ENCODE measurements at places on chromosomes 12 and 14.

- no peak for DNase-seq
These were observed 242.7 kb downstream of the VRK1 start for GRCh38 chr14:97039717-97040363.

- no peak for DNase-seq
These were observed 30.8 kb upstream of the LRP1-AS start for GRCh38 chr12:57178213-57178612.

DNA sequence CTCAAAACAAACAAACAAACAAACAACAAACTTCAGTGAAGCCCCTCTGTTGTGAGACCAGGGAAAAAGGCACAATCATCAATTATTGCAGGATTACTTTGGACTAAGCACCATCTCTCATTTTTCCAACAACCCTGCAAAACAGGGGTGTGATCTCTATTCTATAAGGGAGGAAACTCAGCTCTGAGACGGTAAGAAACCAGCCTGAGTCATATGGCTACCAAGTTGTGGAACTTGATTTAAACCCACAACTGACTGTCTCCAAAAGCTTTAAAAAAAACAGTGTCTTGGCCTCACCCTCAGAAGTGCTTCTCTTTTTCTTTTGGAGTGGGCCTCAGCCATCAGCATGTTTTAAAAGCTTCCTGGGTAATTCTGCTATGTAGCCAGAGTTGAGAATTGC lies 49.8 kb downstream of the RIN3 start:
- no peak for DNase-seq

DNA sequence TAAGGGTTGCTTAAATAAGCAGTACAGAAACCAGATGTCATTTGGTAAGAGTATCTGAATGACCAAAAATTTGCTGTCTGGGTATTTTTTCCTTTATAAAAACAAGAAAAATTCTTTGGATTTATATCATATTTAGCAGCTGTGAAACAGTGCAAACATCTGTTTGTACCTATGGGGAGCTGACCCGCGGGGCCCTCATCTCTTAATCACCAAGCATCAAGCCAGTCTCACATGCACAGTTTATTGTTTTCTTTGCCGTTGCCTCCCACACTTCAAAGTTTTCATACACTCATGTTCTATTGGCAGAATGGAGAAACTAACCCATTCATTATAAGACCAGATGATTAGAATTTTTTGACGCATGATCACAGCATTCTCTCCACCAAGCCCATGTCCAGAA lies 142.2 kb downstream of the BMP4 start:
- no peak for DNase-seq

- no peak for DNase-seq
These were observed 62.7 kb downstream of the RCOR1 start for GRCh38 chr14:102655137-102655536.

- DNase-seq = no peak
These were observed 678.2 kb downstream of the NRXN3 start for GRCh38 chr14:78848234-78848820.

GRCh38 chr12:102024765-102025164 lies 37.0 kb downstream of the WASHC3 start:
- DNase-seq = no peak

DNA sequence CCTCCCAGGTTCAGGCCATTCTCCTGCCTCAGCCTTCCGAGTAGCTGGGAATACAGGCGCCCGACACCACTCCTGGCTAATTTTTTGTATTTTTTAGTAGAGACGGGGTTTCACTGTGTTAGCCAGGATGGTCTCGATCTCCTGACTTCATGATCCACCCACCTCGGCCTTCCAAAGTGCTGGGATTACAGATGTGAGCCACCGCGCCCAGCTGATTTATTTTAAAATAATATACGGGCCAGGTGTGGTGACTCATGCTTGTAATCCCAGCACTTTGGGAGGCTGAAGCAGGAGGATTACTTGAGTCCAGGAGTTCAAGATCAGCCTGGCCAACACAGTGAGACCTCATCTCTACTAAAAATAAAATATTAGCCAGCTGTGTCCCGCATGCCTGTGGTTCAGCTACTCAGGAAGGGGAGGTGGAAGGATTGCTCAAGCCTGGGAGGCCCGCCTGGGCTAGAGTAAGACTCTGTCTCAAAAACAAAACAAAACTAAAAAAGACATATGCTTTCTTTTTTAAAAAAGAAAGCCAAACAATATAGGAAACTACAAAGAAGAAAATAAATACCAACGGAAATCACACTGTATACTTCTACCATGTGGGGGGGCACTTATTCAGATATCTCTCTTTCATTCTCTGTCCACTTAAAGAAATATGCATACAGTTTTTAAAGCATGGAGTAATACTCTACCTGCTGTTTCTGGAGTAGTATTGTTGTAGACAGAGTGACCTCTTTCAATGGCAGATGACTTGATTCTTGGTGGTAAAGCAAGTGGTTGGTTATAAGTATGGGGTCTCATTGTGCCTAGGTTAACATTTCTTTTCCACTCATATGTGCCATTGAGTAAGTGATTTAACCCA lies 930 bp upstream of the MIA2 start:
- no peak for DNase-seq

- no peak for DNase-seq
These were observed 2.1 kb downstream of the RPS29 start for GRCh38 chr14:49584058-49584457.

DNA sequence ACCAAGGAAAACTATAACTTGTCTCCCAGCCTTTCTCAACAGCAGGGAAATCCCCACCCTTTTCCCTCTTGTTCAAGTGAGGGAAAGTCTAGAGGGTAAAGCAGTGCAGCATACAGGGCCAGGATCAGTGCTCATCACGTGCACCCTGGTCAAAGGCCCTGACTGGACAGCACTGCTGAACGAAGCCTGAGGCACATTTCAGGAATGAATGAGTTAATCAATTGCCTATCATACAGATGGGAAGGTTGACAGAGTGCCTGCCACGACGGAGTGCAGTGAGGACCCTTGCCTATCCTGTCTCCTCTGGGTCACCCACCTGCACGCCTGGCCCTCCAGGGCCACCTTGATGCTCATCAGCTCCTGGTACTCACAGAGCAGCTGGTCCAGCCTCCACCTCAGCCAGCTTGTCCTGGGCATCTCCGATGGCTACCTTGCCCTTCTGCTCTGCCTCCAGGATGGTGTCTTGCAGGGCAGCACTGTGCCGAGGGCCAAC lies 11.7 kb upstream of the KRT73 start:
- DNase-seq = no peak

GRCh38 chr12:117192057-117192456 lies 1.8 kb upstream of the FBXO21 start:
- DNase-seq = no peak

GRCh38 chr12:115946867-115947695 lies 330.4 kb downstream of the MED13L start:
- no peak for DNase-seq

DNA sequence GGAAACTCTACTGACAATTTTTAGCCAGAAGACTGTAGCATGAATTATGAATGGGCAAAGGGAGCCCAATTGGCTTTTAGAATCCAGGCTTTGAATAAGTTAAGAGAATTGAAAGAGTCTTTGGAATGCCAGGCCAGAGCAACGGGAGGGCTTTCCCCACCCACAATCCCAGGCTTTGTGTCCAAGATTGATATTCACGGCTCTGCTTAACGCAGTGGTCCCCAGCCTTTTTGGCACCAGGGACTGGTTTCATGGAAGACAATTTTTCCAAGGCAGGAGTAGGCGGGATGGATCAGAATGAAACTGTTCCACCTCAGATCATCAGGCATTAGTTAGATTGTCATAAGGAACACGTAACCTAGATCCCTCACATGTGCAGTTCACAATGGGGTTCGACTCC lies 79.6 kb downstream of the EPS8 start:
- DNase-seq = no peak

Data from tibial artery (tissue), 4 donors.